ENCODE measurements at places on chromosomes 16 and 17. TPM values are rescaled to one million over a fixed set of nuclear protein-coding genes. Genes with fewer than 3 reads are reported as not detected.

The KRT28 gene
- not detected for total RNA-seq

The TMIGD1 gene
- total RNA-seq = not detected

The SOX9 gene
- 1.2 TPM for total RNA-seq

The KRTAP2-1 gene
- total RNA-seq = not detected

The USP43 gene
- total RNA-seq = not detected

The KLHL10 gene
- not detected for total RNA-seq

The EZH1 gene
- total RNA-seq = 75.2 TPM

The CEP95 gene
- total RNA-seq = 65.1 TPM

The TSPAN10 gene
- 0.27 TPM for total RNA-seq

The GPR179 gene
- not detected for total RNA-seq

The HAS3 gene
- 2.7 TPM for total RNA-seq

The CX3CL1 gene
- total RNA-seq = 117 TPM

DNA sequence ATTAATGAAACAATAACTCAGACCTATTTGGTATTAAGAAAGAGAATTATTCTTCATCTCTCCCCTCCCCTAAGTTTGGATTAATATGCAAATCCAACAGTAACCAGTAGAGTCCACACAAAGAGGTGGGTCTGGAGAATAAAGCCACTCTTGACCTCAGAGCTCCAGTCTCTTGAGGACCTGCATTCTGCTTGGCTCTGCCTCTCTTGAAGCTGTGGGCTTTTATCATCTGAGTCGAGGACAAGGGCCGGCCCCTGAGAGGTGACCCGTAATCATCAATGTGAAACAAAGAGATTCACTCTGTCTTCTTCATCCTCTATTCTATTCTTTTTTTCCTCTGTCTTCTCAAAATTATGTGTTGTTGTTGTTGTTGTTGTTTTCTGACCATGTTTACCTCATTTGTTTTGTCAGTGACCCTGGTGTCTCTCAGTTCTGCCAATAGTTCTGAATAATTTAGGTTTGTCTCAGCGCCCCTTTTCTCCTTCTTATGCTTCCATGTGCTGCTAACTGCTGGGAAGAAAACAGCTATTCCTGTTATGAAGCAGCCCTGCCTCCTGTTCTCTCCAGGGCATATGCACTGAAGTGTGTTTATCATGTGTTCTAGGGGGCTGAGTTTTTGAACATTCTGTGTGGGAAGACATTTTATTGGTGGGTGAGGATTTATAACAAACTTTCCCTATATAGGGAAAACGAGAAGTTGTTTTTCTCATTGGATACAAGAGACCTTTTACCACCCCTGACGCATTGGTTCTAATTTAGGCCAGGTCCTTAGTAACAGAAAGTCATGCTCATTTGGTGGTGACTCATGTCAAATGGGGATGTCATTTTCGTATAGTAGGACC, 135.8 kb downstream of the TRIM37 start:
- no peak for DNase-seq

GRCh38 chr16:51017969-51018368, 133.1 kb downstream of the SALL1 start:
- DNase-seq = no peak

- no peak for DNase-seq
Observed at GRCh38 chr17:64627797-64628196, 34.3 kb downstream of the SMURF2 start.

- no peak for DNase-seq
Observed at GRCh38 chr17:46178550-46179214, 14.5 kb downstream of the KANSL1 start.

GRCh38 chr16:11792410-11793241, 4.4 kb downstream of the ZC3H7A start:
- no peak for DNase-seq

- no peak for DNase-seq
Observed at GRCh38 chr16:31475946-31476302, 4.0 kb downstream of the TGFB1I1 start.

- no peak for DNase-seq
Observed at GRCh38 chr16:20901436-20902112, 1.0 kb downstream of the LYRM1 start.

GRCh38 chr17:68103148-68103547, 67.6 kb downstream of the KPNA2 start:
- no peak for DNase-seq

GRCh38 chr17:82236142-82236971, 7.5 kb downstream of the SLC16A3 start:
- DNase-seq = no peak

GRCh38 chr17:44352828-44353671, 7.9 kb downstream of the GRN start:
- DNase-seq = no peak

GRCh38 chr17:21061971-21062526, 19.2 kb upstream of the USP22 start:
- no peak for DNase-seq

DNA sequence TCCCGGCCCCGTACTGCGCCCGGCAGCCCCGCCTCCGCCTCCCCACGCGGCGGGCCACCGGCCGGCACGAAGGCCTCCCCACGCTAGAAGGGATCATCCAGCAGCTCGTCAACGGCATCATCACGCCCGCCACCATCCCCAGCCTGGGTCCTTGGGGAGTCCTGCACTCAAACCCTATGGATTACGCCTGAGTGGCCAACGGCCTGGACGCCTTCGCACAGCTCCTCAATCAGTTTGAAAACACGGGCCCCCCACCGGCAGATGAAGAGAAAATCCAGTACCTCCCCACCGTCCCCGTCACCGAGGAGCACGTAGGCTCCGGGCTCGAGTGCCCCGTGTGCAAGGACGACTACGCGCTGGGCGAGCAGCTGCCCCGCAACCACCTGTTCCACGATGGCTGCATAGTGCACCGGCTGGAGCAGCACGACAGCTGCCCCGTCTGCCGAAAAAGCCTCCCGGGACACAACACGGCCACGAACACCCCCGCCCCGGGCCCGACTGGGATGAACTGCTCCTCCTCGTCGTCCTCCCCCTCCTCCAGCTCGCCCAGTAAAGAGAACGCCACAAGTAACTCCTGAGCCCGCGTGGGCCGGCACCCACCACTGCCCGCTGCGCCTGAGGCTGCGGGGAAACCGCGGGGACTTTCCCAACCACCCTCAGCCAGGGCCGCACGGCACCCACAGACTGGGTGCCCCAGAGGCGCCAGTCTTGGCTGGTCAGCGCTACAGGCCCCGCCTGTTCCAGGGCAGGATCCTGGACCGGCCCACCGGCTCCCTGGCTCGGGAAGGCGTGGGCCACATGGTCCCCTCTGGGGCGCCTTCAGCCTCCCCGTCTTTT, 39.0 kb upstream of the AKAP1 start:
- DNase-seq = no peak

- DNase-seq = no peak
Observed at GRCh38 chr17:16214190-16215001, 938 bp downstream of the NCOR1 start.

DNA sequence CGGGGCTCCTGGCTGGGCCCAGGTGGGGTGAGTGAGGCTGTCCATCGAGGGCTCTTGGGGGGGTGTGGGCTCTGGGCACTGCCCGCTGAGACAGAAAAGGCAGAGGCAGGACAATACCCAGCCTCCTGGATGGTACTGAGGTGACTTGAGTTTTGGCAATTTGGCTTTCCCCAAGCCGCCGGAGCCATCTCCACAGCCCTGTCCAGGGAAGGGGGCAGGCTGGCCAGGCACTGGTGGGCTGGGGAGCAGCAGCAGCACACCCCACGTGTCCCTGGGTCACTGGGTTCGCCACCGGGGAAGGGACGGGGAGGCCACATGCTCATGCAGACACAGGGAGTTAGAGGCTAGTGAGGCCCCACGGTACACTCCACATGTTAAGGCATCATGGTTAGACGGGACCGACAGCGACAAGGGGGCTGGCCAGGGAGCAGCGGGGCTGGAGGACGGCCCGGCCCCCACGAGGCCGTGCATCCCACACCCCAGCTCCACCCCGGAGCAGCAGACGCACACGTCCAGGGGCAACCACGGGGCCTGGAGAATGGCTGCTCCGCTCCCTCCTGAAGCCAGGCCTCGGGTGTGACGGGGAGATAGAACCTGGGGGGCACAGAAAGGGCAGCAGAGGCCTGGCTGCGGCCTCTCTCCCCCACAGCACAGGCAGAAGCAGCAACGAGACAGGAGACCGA, 3.0 kb downstream of the ARHGDIA start:
- no peak for DNase-seq

DNA sequence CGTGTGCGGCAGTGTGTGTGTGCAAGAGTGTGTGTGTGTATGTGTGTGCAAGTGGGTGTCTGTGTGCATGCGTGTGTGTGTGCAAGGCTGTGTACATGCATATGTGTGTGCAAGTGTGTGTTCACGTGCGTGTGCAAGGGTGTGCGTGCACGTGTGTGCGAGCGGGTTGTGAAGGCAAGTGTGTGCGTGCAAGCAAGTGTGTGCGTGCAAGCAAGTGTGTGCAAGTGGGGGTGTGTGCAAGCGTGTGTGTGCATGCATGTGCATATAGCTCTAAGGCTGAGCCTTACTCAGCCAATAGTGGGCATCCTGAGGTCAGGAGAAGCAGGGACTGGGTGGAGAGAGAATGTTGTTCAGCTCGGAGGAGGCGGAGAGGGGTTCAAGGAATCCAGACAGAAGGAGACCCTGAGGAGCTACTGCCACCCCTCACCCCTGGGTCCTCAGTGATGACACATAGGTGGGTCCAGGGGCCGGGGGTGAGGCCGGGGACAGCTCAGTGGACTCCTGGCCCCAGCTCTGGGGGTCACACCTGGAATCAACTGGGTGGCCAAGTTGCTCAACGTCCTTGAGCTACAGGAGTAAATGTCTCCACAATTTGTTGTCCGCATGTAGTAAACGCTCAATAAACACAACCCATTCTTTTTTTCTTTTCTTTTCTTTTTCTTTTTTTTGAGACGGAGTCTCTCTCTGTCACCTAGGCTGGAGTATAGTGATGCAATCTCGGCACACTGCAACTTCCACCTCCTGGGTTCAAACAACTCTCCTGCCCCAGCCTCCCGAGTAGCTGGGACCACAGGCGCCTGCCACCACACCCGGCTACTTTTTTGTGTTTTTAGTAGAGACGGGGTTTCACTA, 1.8 kb downstream of the PRR29 start:
- DNase-seq = no peak

DNA sequence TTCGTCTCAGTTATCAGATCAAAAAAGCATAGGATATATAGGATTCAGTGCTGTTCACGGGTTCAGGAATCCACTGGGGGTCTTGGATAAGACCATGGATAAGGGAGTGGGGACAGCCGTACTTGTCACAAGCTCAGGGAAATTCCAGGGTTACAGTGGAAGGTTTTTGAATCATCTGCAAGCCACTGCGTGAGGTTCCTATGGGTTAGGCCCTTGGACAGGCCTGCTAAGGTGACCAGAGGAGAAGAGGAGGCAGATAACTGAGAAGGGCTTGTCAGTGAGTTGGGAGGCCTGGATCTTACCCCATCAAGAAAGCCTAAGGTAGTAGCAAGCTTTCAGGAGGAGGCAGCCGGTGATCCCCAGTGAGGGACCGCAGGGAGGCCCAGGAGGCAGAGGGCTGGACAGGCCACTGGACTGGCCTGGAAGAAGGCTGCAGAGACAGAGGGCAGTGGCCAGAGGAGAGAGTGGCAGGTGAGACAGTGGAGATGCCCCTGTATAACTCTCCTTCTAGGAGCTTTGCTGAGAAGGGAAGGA, 27.3 kb downstream of the NGFR start:
- DNase-seq = no peak

GRCh38 chr16:66204756-66205155, 161.7 kb upstream of the CDH5 start:
- DNase-seq = no peak

DNA sequence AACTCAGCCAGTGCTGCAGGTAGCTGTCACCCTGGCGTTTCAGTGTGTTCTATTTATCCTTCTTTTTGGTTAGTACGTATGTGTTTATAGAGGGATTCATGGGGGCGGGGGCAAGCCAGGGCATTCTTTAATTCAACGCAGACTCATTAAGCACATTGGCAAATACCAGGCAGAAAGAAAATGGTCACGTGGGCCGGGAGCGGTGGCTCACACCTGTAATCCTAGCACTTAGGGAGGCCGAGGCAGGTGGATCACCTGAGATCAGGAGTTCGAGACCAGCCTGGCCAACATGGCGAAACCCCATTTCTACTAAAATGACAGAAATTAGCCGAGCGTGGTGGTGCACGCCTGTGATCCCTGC, 69.1 kb downstream of the HAPSTR1 start:
- DNase-seq = no peak

GRCh38 chr17:74691151-74691550, 21.6 kb downstream of the CD300LF start:
- DNase-seq = no peak

GRCh38 chr17:66548158-66548557, 245.7 kb downstream of the PRKCA start:
- DNase-seq = no peak

DNA sequence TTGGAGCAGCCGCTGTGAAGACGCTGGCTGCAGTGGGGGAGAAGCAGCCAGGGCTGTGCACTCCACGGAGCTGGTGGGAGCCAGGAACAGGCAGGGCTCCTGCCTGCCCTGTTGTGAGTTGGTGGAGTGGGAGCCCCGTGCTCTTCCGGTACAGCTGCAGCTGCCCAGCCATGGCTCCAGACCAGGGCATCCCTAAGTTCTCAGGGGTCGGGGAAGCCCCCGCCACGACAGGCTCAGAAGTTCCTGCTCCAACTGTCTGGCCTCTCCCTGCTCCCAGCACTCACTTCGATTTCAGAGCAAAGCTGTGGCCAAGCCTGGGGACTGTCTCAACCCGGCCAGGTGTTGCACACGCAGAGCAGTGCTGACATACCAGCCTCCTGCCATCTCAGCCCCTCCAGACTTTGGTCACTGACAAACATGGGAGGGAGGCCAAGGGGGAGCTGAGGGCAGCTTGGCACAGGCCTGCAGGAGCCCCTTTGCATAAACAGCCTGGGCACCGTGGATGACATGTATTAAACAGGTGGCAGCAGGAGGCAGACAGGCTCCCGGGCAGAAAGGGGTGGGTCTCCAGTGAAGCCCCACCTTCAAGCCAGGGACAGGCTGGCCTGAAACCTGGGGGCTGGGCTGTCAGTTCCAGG, 13.9 kb upstream of the KDM8 start:
- DNase-seq = no peak

DNA sequence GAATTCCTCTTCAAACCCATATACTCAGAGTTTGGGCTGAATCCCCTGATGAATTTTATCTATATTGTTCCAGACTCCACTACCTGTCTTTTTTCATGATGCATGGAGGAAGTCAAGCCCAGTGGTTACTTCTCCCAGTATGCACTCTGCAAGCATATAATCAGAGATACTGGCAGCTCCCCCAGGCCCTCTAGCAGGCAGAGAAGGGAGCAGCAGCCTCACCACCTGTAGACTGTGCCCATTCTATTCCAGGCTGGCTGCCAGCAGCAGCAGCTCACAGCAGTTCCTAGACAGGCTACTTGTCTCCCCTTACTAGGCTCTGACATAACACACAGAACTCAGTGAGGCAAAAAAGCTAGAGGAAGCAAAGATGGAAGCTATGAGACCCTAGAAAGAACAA, 3.4 kb downstream of the MKS1 start:
- DNase-seq = no peak

GRCh38 chr17:71467719-71468118, 653.1 kb upstream of the SOX9 start:
- no peak for DNase-seq

DNA sequence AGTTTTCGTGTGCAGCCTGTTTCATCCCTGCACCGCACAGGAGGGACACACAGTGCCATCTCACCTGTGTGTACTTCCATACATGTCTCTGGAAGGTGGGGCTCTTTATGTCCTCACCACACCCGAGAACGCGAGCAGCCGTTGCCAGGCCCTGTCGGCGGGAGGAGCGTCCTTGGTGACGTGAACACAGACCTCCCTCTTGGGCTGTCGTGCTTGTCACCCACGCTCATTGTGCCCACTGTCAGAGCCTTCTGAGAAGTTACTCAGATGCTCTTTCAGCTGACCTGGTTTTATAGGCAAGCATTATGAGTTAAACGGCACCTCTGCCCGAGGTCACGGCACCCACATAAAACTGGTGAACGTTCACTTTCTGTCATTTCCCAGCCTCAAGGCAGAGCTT, 40.2 kb downstream of the ZNF750 start:
- no peak for DNase-seq
